SJSA1 (cell line): ENCODE measurements at places on chromosomes 2 and 18.

DNA sequence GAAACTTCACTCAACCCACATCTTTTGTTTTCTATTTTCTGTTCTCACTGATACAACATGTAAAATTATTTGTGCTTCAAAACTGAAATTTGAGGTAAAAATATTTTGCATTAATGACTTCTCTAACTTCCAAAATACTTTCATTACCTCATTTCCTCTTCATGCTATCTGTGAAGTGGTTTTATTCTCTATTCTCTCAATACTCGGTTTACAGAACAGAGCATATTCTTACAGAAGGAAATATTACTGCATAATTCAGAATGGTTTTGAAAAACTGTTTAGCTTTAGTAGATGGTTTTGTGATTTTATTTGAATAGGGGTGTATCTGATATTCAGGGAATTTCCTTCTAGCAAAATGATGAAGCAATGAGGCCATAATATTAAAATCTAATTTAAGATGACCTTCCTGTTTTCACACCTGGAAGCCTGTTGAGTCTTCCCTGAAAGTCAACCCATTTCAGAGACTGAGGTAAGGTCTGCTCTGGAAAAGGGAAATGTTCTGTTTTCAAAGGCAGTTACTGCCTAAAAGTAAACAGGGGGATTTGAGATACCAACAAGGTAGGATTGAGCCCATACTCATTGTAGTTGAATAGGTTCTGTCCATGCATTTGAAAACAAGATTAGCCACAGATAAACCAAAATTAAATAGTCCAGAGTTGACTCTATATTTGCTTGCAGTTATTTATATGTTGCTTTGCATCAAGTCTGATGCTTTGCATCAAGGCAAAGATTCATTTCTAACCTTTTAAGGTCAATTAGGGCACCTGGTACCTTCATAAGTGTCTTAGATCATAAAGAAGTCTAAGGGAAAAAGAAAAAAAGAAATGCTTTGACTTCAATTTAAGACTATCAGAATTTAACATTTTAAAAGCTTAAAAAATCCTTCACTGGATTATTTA, 50.8 kb upstream of the PEX13 start:
- no peak for DNase-seq

DNA sequence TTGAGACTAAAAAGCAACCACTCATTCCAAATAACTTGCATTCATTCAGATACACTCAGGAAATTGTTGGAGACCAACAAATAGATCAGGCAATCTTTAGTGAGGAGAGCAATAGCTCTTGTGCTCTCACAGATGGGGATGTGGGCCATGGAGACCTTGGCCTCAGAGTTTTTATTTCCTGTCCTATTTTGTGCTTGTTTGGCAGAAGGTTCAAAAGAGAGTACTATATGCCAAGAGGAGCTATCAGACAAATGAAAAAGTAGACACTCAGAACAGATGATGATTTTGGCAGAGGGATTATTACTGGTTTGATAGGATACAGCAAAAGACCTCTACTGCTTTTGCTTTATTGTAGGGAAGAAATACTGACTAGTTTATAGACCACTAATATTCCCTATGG, 230.2 kb downstream of the KCNE4 start:
- no peak for DNase-seq

DNA sequence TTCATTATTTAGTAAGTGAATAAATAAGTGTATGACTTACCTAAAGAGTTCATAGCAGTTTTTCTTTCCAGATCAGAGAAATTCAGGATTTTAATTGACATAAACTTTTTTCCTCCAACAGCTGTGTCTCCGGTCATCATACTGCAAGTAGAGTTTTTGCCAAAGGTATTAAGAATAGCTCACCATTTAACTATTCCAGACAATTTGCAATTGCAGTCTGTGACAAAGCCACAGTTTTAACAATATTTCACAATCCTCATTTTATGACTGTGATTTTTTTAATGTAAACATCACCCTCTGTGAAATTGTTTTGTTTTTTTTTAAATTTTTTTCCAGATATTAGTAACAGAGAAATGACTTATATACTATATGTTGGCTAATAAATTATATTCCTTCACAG, 199.1 kb downstream of the TRIB2 start:
- no peak for DNase-seq

DNA sequence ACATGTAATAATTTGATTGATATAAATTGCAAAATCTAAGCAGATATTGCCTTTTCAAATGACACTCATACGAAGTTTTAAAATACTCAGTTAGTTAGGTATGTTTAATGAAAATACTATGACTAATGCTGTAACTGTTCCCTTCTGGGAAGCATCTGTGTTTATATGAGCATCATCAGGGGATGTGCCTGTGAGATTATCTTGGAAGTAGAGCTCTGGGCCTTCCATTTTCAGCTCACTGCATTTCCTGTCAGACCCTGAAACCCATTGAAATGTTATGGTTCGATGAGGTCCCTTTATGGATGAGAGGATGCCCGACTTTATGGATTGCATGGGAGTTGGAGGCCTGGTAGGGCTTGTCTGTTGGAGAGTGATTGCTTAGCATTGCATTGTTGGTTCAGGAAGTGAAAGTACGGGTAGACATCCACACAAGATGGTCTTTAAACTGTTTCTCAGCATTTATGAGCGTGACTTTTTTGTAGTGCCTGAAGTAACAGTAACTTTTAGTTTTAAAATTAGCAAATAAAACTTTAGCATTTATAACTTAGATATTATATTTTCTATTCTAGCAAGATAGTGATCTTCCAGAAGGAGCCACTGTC, 28.7 kb downstream of the ELP2 start:
- peak; percentile 19 for DNase-seq

DNA sequence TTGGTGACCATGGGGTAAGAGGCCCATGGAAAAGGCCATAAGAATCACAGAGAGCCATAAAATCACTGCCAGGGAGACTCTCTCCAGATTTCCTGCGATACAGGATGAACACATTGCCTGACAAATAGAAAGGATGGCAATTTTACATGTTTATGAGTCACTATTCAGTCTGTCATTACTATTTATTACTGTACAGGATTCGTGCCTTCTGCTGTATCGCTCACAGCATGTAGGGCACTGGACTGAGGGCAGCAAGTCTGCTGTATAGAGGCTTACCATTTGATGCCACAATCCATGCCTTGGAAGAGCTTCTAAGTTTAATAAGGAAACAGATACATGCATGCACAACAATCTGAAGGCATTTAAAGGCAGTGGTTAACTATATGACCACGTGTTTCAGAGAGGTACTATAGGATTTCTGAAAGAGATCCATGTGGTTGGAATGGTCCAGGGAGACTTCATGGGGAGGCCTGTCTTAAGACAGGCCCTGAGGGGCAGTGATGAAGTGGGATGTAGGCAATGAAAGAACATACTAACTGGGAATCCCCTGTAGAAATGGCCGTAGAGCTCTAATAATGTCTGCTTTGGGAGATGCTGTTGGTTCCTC, 702.4 kb upstream of the RAB6C start:
- DNase-seq = no peak

- DNase-seq = no peak
These were observed 183.8 kb downstream of the LRATD1 start for GRCh38 chr2:14816069-14817060.

DNA sequence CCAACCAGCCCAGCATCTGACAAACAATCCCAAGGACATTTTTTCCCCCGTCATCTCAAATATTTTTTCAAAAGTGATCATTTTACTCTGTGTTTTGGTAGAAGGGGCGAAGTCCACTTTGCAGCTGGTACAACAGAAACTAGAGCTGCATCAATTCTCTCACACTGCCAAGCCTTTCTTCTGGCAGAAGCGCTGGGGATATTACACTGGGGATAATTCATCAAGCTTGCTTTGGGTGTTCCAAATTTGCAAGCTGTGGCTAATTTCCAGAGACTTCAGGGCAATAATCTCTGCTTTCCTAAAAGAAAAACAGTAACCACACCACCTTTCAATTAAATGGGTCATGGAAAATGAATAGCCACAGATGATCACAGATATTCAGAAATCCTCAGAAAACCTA, 238.3 kb downstream of the SLC8A1 start:
- DNase-seq = no peak

GRCh38 chr18:26568926-26569665, 20.7 kb upstream of the KCTD1 start:
- DNase-seq = no peak

GRCh38 chr2:98477036-98477435, 32.4 kb downstream of the INPP4A start:
- DNase-seq = no peak

GRCh38 chr2:192029089-192029488, 165.6 kb downstream of the TMEFF2 start:
- no peak for DNase-seq

DNA sequence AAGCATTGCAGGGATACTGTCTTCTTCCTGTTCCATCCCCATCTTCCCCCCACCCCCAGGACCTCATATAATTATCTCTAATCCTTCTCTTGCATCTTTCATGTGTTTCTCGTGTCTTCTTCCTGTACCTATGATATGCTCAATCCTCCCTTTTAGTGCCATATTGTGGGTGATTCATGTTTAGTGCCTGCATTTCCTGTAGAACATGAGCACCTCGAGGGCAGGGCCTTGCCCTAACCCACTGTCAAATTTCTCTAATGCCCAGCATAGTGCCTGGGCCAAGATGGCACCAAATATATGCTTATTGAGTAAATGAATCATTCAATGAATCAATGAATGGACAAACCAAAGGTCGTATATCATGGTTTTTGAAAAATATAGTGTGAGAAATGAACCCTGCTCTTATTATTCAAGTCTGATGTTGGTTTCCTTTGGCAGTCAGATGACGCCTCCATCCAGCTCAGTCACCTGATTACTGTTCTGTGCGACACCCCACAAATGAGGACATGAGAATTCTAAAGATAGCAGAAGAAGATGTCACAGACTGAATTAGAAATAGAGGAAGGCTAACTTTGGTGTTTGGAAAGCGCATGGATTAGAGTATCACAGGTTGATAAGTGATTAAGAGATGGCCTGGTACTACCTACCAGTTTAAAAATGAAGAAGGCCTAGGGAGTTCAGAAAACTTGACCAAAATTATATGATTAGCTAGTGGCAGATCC, 278.4 kb downstream of the PRKCE start:
- no peak for DNase-seq

DNA sequence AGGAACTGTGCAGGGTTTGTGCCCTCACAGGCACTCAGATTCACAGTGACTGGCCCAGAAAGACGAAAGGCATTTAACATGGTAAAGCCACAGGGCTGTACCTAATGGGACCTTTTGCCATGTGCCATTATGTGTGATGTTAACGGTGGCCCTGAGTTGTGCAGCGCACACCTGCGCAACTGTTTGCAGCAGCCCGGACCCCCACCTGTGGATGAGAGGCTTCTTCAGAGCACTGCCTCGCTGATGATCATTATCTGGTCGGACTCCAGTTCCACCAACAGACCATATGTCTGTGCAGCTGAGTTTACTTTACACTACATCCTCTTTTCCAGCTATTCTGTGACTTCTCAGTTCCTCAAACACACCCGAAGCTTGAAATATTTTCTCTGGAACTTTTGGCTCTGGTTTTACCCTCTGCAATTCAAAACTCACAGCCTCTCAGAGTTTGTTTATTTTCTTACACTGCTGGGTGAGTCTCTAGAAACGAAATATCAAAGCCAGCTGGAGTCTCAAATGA, 35.6 kb upstream of the UBE2F start:
- DNase-seq = peak; percentile 53

GRCh38 chr18:71114550-71115210, 825.8 kb downstream of the SOCS6 start:
- DNase-seq = no peak

DNA sequence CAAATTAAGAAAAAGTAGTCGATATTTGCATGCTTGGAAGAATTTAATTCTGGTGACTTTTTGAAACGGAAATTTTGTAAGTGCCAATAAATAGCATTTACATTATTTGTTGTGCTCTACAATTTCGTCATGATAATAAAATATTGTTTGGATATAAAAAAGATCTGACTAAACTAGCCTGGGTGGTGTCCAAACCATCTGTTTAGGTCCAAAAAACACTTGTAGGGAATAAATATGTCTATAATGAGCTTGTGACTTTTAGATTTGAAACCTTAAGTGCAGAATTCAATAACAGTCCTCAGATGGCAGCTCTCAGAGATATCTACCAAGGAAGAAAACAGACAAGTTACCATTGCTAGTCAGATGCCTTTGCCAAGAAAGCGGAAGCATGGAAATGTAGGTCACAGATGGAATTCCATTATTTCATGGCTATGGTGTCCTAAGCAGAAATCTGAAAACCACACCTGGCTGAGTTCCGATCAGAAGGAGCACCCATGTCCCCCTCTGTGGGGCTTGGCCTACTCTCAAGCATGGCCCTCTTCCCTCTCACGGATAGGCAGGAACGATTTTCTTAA, 731.1 kb downstream of the RNF144A start:
- DNase-seq = no peak

DNA sequence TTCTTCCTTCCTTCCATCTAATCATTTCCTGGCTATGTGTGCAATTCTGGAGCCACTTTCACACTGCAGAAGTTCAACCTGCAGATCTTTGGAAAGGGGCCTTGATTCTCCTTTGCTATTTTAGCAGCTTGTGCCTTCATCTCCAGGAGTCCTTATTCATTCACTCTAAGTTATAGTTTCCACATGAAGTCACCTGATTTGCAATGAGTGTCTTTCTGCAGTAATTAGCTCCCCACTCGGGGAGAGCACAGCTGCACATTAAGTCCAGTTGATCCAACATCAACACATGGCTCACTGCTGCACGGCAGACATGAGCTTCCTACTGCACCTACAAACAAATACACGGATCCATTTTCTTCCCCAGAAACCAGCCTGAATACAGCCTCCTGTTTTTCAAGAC, 323.1 kb upstream of the TNP1 start:
- DNase-seq = no peak

DNA sequence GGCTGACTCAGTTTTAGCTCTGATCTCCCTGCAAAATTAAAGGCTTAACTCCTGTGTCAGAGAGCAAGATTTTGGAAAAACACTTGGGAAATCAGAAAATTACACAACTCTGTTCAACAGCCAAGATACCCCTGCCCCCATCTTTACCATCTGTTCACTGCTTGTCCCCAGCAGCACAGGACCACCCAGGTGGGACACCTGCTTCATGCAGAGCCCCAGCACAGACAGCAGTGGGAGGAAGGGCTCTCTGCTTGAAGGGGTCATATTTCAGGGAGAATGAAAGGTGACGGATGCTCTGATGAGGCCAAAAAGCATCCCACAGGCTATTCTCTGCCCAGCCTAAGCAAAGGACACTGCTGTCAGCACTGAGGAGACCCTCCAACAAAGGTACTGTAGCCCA, 584.6 kb upstream of the KLHL29 start:
- no peak for DNase-seq

- no peak for DNase-seq
These were observed 15.9 kb downstream of the LTBP1 start for GRCh38 chr2:32962690-32963089.

GRCh38 chr2:239406316-239406995, 5.6 kb upstream of the HDAC4 start:
- DNase-seq = no peak

GRCh38 chr2:46956981-46957531, 41.5 kb upstream of the MCFD2 start:
- DNase-seq = no peak
